ENCODE measurements at places on chromosomes 13 and 19.

DNA sequence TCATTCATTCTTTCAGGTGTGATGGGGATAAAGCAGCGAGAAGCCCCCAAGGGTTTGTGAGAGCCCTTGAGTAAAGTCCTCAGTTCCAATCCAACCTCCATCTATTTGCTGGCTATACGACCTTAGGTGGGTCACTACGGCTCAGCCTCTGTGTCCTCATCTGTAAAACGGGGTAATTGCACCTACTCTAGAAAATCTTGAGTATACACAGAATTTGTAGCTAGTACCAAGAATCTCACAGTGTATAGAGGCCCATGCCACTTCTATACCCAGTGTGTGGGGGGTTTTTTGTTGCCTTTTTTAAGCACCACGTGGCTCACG lies 406 bp upstream of the DNMT1 start:
- no peak for DNase-seq

GRCh38 chr13:21964686-21965085 lies 293.8 kb downstream of the FGF9 start:
- DNase-seq: no peak

DNA sequence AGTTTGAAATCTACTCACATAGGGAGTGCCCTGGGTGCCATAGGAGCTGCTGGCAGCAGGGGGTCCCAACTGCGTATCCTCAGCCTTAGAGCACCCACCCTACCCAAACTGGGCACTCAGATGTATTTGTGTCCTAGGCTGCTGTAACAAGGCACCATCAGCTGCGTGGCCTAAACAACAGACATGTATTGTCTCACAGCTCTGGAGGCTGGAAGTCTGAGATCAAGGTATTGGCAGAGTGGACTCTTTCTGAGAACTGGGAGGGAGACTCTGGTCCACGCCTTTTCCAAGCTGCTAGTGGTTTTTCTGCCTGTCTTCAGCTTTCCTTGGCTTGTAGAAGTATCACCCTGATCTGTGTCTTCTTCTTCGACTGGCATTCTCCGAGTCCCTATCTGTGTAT lies 83.6 kb downstream of the FGF14 start:
- DNase-seq: no peak

DNA sequence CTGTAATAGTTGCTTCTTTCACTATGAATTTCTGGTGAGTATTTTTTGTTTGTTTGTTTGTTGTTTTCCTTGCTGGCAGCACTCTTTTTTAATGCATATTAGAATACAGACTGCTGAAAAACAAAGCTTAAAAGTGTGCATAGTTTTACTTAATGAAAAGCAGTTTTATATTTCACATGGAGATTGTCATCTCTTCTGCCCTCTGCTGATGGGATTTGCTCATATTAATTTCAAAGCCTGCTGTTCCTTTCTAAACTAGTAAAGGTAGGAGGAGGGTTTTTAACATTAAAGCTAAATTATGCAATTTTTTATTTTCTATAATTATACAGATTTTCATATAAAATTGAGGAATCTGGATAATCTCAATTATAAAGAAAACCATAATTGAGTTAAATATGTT lies 692.6 kb upstream of the SLITRK1 start:
- no peak for DNase-seq

- no peak for DNase-seq
Observed at GRCh38 chr13:41299316-41300094, 11.6 kb upstream of the NAA16 start.

DNA sequence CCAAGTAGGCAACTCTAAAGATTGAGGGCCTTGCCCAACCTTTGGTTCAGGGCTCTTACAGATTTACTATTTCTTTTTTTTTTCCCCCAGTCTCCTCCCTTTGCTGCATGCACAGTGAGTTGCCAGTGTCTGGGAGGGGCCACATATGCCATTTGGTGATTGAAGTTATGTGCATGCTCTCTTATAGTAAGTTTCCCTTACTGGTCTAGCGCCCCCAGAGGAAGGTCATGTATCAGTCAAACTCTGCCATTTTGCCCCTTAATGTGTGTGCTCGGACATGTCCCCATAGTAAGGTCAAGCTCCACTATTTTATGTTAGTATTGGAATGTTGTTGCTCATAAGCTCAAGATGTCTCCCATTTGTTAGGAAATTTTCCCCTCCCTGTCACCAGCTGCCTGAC lies 1138.0 kb upstream of the SLC10A2 start:
- DNase-seq: no peak

DNA sequence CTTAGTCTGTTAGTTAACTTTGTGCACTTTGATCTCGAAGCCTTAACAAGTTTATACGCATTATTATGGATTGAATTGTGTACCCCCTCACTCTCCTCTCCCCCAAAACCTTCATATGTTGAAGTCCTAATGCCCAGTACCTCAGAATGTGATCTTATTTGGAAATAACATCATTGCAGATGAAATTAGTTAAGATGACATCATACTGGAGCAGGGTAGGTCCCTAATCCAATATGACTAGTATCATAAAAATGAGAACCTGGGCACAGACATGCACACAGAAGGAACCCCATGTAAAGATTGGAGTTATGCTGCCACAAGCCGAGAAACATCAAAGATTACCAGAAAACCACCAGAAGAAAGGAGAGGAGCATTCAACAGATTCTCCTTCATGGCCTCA lies 85.8 kb upstream of the TSC22D1 start:
- no peak for DNase-seq

DNA sequence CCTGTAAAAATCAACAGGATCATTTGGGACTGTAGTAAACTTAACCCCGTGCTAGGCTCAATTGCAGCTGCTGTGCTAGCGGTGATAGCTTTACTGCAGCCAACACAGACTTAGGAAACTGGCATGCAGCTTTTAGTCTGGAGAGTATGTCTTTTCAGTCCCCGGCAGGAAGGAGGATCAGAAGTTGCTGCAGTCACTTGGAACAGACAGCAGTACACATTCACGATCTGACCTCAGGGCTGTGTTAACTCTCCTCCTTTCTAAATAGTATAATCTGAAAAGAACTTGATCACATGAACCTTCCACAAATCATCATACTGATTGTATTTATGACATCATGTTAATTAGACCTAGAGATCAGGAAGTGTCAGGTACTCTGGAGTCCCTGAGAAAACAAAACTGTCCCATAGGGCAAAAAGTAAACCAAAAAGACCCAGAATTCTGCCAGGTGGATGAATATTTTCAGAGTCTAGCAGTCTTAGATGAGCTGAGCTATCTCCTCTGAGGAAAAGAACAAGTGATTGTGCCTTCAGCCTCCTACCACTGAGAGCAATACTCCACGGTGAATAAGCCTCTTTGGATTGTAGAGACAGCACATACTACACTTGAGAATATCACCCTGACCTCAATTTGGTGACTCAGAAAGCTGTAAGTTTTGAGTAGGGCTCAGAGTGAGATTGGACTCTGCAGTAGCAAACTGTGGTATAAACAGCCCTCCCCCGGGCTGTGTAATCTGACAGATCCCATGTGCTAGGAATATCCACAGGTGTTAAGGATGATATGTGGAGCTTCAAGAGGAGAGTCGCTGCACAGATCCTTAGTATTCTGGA lies 181.0 kb upstream of the GPR12 start:
- DNase-seq: no peak

GRCh38 chr19:41784312-41784711 lies 12.1 kb upstream of the CEACAM3 start:
- DNase-seq: no peak

- peak; percentile 92 for DNase-seq
Observed at GRCh38 chr13:100392709-100393630, 195.6 kb downstream of the GGACT start.

GRCh38 chr19:33245948-33246708 lies 20.5 kb upstream of the SLC7A10 start:
- DNase-seq: no peak
